RPMI7951 (cell line): ENCODE measurements at places on chromosomes 12 and 14. TPM values are rescaled to one million over a fixed set of nuclear protein-coding genes. Genes with fewer than 3 reads are reported as not detected.

CLEC7A gene
- total RNA-seq, result not detected in 2 replicates

BEGAIN gene
- not detected in 2 replicates for total RNA-seq

AACS gene
- 17.4 and 19.2 TPM in 2 replicates for total RNA-seq

NEDD1 gene
- total RNA-seq, result 47.1 and 50.2 TPM in 2 replicates

TPPP2 gene
- total RNA-seq, result not detected in 2 replicates

CMKLR1 gene
- total RNA-seq, result 34.5 and 43.6 TPM in 2 replicates

C14orf132 gene
- total RNA-seq, result 22.6 and 24.6 TPM in 2 replicates

DNA sequence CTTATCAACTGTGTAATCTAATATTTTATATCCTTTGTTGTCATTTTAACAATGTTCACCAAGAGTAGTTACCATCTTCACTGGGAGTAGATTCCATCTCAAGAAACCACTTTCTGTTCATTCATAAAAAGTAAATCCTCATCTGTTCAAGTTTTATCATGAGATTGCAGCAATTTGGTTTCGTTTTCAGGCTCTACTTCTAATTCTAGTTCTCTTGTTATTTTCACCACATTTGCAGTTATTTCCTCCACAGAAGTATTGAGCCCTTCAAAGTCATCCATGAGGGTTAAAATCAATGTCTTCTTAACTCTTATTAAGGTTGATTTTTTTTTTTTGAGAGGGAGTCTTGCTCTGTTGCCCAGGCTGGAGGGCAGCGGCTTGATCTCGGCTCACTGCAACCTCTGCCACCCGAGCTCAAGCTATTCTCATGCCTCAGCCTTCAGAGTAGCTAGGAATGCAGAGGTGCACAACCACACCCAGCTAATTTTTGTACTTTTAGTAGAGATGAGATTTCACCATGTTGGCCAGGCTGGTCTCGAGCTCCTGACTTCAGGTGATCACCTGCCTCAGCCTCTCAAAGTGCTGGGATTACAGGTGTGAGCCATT lies 276.6 kb downstream of the ACSS3 start:
- DNase-seq, result no peak

- DNase-seq, result no peak
Observed at GRCh38 chr12:40044396-40044795, 61.5 kb downstream of the SLC2A13 start.

- DNase-seq, result no peak
Observed at GRCh38 chr12:132494294-132495164, 4.6 kb downstream of the FBRSL1 start.

DNA sequence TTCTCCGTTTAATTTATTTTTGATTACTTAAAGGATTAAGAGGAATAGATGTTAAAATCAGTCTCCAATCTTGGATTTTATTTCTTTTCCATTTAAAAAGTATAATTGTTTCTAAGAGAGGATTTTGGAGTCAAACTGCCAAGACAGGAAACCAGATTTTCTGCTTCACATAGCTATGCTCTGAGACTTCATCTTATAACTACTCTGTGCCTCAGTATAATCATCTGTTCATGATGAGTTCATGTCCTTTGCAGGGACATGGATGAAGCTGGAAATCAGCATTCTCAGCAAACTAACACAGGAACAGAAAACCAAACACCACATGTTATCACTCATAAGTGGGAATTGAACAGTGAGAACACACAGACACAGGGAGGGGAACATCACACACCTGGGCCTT lies 9.0 kb upstream of the TAS2R31 start:
- DNase-seq, result no peak

DNA sequence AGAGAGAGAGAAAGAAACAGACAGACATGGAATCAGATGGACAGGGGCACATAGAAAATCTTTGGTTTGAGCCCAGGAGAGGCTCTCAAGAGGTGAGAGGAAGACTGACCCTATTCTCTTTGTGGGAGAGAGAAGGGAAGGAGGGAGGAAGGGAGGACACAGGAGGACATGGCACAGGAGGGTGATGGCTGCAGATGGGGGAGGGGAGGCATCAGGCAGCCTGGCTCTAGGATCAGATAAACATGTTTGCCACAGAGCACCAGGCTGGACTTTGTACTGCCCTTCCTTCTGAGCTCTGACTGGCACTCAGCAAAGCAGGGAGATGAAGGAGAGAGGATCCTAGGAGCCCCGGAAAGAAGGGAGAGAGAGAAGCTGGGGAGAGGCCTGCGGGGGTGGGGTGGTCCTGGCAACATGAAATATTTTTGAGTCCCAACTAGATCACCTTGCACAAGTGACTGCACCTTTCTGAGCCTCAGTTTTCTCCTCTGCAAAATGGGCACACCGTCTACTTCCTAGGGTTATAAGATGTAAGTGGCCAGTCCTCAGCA lies 6.1 kb downstream of the HNF1A start:
- no peak for DNase-seq

DNA sequence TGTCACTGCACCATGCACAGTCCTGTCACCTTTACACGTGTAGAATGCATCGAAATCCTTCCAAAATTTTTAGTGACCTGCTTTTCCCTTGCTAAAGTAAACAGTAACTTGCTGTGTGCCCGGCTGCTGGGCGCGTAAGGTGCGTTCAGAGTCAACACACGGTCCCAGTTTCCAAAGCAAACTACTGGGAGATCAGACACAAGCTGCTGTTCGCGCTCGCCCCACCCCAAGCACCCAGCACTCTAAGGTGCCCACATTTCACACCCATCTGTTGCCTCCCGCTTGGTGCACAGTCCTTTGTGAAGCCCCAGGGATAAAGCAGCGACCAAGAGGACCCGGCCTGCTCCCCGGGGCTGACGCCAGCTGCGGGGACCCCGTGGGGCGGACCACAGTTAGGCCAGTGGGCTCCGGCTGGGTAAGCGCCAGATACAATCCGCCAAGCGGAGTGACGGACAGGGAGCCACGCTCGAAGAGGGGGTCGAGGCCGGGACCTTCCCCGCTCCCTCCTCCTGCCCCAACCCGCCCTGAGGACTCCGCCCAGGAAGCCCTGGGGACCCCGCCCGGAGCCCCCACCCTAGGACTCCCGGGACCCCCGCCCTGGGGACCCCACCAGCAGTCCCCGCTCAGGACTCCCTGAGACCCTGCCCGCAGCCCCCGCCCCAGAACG lies 633 bp downstream of the STX2 start:
- peak; percentile 20 for DNase-seq

DNA sequence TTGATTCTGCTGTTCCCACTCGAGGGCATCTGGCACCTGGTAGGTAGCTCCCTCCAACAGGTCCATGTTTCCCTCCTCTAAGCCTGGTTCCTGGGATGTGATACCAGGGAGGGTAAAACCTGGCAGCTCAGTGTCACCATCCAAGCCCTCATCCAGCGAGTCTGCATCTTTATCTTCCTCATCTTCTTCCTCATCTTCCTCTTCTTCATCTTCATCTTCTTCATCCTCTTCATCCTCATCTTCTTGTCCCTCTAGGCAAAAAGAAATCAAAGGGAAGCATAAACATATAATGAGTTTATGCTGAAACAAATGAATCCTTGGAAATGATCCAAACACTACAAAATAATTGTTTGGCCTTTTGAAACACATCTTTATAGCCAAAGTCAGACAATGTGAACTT lies 55.3 kb downstream of the ARMH4 start:
- DNase-seq, result no peak

DNA sequence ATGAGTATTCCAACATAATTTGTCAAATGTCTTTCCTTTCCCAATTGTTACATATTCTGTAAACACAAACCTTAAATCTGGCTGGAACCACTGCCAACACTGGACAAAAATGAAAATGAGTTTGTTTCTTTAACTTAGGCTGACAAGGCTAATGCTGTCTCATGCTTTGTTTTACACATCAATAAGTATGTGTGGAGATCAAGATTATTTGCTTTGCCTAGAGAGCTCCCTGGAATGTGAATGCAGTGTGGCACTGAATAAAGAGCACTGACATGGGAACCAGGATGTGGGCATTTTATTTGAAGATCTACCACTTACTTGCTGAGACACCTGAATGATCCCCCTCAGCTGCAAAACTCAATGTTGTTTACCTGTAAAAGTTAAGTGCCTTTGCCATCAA lies 61.7 kb downstream of the RALGAPA1 start:
- DNase-seq, result no peak

- no peak for DNase-seq
Observed at GRCh38 chr14:54471641-54472040, 17.1 kb downstream of the GMFB start.

- DNase-seq, result no peak
Observed at GRCh38 chr12:61525331-61525730, 734.9 kb upstream of the USP15 start.

DNA sequence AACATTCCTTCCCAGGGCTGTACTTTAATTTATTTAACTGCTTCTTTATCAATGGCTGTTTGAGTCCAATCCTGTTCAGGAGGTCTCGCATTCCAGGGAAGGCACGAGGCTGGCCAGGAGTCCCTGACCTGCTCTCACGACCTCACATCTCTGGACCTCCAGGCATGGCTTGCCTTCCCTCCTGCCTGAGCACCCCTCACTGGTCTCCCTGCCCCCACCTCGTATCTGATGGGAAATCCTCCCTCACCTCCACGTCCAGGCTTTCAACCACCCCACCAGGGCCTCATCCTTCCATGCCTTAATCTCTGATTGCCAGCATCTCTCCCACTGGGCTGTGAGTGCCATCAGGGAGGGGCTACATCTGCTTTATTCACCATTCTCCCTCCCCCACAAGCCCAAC lies 29.0 kb downstream of the PRKAB1 start:
- no peak for DNase-seq
